ENCODE measurements at places on chromosomes 7 and 10.

GRCh38 chr7:85011127-85011526, 175.7 kb downstream of the SEMA3D start:
- DNase-seq: no peak

GRCh38 chr10:33098951-33099663, 141.1 kb upstream of the ITGB1 start:
- no peak for DNase-seq

DNA sequence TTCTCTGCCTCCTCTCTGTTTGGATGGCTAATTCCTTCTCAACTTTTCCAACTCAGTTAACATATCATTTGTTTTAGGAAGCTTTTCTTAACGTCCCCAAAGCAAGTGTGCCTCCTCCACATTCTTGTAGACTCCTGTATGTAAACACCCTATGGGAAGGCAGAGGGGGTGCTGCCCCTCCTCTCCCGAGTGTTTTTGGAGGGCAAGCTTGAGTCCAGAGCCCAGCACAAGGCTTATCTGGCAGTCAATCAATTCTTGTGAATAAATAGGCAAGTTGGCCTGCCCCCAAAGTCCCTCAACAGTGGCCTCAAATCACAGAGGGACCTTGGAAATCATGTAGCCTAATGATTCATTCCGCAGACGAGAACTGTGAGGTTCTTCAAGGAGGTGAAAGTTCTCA, 305.6 kb downstream of the RPS24 start:
- DNase-seq: no peak

- no peak for DNase-seq
These were observed 132.5 kb downstream of the IMMP2L start for GRCh38 chr7:111429781-111430180.

GRCh38 chr7:83439026-83439425, 209.9 kb downstream of the SEMA3E start:
- no peak for DNase-seq

- no peak for DNase-seq
These were observed 168.1 kb downstream of the GPR37 start for GRCh38 chr7:124597509-124597908.
